Non-pigmented ciliary epithelial cell (primary cell): ENCODE measurements at places on chromosomes 11 and 22.

DNA sequence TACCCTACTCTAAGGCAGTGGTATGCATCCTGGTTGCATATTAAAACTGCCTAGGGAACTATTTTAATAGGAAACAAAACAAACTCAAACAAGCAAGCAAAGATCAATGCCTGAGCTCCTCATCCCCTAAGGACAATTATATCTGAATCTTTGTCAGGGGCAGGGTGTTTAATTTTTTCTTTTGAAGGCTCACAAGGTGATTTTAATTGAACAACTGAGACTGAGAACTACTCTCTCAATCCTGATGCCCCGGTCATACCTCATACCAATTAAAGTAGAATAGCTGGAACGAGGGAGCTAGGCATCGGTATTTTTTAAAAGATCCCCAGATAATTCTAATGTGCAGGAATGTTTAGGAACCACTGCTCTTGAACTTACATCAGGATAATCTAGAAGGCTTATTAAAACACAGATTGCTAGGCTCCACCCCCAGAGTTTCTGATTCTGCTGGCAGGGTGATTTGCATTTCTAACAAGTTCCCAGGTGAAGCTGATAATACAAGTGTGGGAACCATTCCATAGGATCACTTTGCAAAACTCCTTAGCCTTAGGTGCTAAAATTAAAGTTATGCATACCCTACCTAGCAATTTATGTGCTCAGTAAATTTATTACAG lies 416.5 kb downstream of the GUCY1A2 start:
- DNase-seq: no peak

- peak; percentile 28 for DNase-seq
These were observed 843 bp downstream of the OR56B1 start for GRCh38 chr11:5737091-5737490.

GRCh38 chr11:134545521-134545920 lies 133.5 kb upstream of the B3GAT1 start:
- no peak for DNase-seq

GRCh38 chr22:38260761-38261681 lies 11.8 kb downstream of the TMEM184B start:
- no peak for DNase-seq

- DNase-seq: peak; percentile 70
These were observed 651.1 kb downstream of the METTL15 start for GRCh38 chr11:28759311-28759710.

DNA sequence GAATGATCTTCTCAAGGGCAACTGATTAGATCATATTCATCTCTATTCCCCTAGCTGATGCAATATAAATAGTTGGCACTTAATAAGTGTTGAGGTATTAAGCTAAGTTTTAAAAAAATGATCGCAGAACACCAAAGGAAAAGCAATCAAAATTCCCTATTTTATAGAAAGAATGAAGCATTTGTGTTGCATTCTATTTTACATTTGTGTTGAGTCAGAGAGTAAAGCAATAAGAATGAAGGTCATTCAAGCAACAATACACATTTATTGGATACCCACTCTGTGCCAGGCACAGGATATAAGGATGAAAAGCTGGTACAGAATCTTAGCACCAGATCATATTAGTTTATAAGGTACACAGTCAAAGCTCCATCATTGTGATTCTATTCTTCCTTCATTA lies 686.4 kb upstream of the CCDC90B start:
- DNase-seq: no peak

GRCh38 chr11:97996762-97997161 lies 1024.0 kb upstream of the CNTN5 start:
- no peak for DNase-seq

- no peak for DNase-seq
These were observed 22.6 kb upstream of the SERPIND1 start for GRCh38 chr22:20751185-20751851.

DNA sequence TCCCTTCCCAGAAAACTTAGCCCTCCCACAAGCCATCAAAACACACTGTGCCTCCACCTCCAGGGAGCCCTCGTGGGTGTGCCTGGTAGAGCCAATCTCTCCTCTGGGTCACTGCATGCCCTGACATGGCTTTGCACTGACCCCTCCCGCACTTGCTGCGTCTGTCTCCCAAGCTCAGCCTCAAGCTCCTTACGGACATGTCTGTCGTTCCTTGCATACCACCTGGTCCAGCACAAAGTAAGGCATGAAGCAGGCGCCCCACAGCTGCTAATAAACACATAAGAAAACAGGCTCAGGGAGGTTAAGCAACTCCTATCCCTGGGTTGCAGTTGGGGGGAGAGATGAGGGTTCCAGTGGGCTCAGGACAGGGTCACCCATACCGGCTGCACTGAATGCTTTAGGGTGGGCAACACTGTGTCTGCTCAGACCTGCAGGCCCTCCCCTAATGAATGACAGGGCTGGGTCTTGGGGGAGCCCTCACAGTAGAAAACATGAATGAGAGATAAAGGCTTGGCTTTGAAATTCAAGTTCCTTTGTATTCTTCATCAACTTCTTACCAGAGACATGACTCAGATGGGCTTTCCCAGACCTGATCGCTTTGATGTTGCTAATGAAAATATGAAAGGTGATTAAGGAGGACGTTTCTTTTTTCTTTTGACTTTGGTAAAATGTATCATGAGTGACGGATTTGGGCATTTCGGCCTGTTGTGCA lies 38.0 kb downstream of the PHF21B start:
- DNase-seq: no peak

GRCh38 chr11:121494355-121495099 lies 41.8 kb upstream of the SORL1-AS1 start:
- DNase-seq: no peak

- DNase-seq: no peak
These were observed 23.8 kb downstream of the TEAD1 start for GRCh38 chr11:12698048-12698447.

DNA sequence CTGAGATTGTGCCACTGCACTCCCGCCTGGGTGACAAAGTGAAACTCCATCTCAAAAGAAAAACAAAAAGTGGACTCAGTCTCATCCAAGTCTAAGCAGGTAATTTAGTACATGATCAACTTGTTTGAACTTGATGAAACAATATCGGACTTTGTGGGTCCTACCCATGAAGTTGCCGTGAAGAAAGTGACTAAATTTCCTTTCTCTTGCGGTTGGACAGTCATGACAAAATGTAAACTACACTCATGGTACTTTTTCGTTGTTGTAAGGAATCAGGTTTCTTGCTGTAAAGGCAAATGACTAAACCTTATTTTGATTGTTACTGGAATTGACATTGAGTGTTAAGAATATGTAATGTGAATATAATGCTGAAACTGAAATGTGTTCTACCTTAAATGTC lies 164.5 kb upstream of the PLET1 start:
- no peak for DNase-seq

DNA sequence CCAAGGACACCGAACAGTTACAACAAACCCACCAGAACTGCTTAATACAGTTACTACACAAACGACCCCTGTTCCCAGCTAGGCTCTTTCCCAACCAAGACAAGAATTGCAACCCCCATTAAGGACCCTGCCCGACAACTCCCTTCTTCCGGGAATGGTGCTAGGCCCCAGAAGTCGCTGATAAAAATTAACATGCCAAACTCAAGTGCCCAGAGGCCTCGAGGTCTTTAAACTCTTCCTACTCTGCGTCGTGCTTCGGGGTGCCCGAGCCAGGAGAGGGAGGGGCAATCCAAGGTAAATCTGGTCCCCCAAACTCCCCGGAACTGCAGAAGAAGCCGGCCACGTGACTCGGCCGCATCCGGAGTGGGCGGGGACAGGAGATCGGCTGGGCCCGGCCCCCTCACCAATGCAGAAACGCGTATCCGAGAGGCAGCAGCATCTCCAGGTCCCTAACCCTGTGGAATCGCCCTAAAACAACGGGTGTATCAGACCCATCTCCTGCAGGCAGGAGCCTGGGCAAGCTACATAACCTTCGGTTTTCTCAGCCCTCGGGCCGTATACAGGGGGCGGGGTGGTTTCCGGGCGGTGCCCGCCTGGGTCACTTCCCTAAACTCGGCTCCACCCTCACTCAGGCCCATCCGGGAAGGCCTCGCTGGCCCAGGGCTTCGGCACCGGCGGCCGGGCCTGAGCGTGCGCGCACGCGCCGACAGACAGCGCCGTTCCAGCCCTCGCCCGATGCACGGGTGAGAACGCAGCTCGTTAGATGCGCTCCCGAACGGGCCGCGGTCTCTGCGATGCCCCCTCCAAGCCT lies 1.1 kb downstream of the CFL1 start:
- no peak for DNase-seq

DNA sequence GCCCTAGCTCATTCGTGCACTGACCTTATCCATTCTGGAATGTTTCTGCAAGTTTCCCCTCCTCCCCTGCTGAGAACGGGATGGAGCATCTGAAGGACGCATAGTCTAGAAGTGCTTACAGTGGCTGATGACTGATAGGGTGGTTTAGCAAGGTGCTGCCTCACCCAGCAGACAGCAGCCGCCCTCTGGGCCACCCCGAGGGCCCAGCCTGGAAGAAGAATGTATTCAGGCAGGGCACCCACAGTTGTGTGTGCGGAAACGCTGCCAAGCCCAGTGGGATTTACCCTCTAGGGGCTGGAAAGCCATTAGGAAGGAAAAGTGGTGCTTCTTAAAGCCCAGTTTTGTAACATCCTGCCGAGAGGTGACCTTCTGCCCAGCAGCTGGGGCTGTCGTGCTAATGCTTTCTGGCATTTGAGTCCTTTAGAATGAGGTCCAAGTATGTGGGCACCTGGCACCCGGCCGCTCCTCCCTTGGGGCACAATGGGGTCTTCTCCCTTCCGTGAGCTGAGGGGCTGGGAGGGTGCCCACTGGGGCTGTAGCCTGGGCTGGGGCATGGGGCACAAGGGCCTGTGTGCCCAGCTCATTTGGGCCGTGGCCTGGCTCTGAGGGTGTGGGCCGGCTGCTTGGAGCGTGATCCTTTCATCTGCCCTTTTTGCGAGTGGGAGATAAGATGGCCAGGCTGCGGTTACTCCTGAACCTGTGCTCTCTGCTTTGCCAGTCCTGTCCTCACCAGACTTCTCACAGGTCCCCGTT lies 14.4 kb downstream of the FBLN1 start:
- DNase-seq: peak; percentile 54

DNA sequence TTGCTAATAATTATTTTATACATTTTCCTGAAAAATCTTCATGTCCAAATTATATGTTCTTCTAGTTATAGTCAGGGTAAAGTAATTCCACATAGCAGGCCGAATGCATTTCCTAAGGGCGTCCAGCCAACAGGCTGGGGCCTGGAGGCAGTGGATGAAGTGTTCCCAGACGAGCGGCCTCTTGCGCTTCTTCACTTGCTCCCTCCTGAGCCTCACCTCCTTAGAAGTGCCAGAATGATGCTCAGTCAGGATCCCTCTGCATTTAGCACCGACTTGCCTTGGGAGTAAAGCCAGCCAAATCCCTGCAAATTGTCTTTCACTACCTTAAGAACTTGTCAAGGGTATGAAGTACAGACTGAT lies 1.5 kb downstream of the OLFML1 start:
- no peak for DNase-seq

DNA sequence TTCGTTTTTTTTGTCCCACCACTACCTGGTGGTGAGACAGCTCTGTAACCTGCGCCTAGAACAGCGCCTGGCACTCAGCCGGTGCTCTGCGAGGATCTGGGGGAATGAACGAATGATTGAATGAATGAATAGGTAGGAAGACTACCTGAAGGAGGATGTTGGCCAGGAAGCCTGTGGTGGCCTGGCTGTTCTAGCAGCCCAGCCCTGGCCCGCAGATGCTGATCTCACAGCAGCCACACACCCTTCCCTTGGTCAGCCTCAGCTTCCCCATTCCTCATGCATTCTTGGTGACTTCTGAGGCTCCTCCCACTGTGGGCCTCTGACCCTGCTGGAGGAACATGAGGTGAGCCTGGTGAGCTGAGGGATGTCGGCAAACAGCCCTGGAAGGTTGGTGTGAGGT lies 3.7 kb downstream of the TRPM5 start:
- no peak for DNase-seq

- DNase-seq: no peak
These were observed 61.8 kb upstream of the PHF21B start for GRCh38 chr22:45071618-45072017.

GRCh38 chr22:29720811-29721323 lies 1.1 kb downstream of the CABP7 start:
- DNase-seq: no peak

- no peak for DNase-seq
These were observed 29.3 kb upstream of the NFAM1 start for GRCh38 chr22:42461511-42461910.

GRCh38 chr11:1167751-1168231 lies 10.0 kb downstream of the MUC5AC start:
- no peak for DNase-seq

- no peak for DNase-seq
These were observed at the start of gene NPAS4 for GRCh38 chr11:66420671-66421476. NPAS4 (plus strand) TSS chr11:66421035; CDS start chr11:66421180, 145 bp downstream.

GRCh38 chr11:66159324-66159984 lies 89.4 kb downstream of the PACS1 start:
- no peak for DNase-seq

GRCh38 chr11:24556693-24557092 lies 59.8 kb downstream of the LUZP2 start:
- no peak for DNase-seq

- no peak for DNase-seq
These were observed 418.2 kb downstream of the SOX6 start for GRCh38 chr11:15938121-15938611.

DNA sequence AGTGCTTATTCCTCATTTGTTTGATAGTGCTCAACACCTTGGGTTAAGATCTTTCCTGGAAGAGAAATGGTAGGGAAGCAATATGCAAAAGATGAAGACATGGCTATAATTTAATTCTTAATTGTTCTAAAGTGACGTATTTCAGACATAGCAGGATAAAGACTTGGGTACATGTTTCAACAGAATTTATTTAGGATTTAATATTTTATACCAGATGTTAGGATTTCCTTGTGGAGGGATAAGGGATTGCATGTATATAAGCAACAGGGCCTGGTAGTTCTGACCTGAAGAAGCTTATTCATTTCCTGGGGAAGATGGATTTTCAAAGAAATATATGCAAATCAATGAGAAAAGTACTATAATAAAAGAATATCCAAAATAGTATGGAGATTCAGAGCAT lies 163.8 kb downstream of the FAT3 start:
- DNase-seq: no peak

DNA sequence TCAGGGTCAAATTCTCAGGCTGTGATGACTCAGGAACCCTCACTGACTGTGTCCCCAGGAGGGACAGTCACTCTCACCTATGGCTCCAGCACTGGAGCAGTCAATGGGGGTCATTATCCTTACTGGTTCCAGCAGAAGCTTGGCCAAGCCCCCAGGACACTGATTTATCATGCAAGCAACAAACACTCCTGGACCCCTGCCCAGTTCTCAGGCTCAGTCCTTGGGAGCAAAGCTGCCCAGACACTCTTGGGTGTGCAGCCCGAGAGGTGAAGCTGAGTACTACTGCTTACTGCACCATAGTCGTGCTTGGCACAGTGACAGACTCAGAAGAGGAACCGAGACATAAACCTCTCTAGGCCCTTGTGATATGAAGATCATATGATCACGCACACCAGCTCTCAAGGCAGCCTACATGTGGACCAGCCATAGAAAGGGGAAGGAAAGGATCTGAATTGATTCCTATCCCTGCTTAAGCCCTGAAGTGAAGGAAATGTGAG lies 58.2 kb downstream of the ZNF280B start:
- DNase-seq: no peak

- DNase-seq: no peak
These were observed 11.1 kb downstream of the NEAT1 start for GRCh38 chr11:65433657-65434056.

- no peak for DNase-seq
These were observed 70.8 kb upstream of the PHOX2A start for GRCh38 chr11:72314600-72315392.
